GM13976 (cell line): ENCODE measurements at places on chromosomes 13 and 19.

DNA sequence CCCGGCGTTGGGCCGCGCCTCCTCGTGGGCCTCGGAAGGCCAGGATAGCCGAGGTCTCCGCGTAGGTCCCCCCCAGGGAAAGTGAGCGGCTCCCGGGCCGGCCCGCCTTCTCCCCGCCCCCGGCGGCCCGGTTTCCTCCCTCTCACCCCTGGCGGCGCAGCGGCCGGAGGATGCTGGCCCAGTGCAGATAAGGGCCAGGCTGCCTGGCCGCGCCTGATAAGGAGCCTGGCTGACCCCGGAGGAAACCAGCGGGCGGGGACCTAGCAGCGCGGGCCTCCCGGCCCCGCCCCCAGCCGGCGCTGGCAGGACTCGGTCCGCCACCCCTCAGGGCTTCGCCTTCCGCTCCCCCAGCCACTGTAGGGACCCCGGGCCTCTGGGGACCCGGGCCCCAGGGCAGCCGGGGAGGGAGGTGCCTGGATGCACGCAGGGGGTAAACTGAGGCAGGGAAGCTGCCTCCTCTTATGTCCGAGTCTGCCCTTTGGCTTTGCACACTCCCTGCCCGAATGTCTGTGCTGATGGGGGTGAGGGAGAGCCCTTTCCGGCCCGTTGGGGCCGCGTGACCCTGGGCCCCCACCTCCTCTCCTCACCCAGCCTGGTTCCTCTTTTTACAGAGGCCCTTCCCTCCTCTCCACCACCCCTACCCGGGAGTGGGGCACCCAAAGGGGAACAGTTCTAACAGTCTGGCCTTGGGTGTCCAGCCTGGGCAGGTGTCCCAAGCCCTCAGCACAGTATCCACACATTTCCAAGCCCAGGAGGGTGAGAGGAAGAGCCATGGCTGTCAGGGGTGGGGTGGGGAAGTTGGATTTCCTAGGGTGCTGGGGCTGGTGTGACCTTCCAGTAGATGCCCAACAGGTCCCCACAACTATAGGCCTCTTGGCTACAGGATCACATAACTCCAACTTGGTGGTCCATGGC is at the start of gene LYL1:
LYL1 (minus strand) TSS at position 193 of the 915 bp plus-strand sequence. CDS start 1,687 bp downstream, outside the sequence.
- peak; percentile 84 for DNase-seq

DNA sequence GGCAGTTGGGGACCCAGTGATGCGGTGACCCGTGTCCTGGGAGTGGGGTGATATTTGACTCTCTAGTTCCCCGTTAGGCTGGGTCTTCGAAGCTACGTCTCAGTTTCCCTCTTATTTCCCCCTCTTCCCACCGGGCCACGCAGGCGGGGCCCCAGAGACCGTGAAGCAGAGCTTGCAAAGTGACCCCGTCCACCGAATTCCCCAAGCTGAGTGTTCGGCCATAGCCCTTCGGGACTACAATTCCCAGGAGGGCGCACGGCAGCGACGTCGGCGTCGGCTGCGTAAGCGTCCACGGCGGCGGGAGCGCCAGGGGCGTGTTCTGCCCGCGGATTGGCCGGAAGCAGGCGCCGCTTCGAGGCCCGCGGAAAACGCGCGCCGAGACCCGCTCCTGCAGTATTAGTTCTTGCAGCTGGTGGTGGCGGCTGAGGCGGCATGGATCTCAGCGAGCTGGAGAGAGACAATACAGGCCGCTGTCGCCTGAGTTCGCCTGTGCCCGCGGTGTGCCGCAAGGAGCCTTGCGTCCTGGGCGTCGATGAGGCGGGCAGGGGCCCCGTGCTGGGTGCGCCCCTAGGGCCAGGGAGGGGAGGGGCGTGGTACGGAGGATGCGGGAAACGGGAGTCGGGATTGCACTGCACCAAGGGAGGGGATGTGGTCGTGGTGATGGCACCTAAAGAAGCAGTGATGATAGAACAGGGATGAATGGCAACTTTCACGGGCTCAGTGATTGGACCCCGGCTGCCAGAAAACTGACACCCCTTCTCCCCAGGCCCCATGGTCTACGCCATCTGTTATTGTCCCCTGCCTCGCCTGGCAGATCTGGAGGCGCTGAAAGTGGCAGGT is at the start of gene RNASEH2A:
RNASEH2A (plus strand) TSS at position 343 of the 840 bp plus-strand sequence; CDS start at position 433, 90 bp downstream.
- peak; percentile 99 for DNase-seq

DNA sequence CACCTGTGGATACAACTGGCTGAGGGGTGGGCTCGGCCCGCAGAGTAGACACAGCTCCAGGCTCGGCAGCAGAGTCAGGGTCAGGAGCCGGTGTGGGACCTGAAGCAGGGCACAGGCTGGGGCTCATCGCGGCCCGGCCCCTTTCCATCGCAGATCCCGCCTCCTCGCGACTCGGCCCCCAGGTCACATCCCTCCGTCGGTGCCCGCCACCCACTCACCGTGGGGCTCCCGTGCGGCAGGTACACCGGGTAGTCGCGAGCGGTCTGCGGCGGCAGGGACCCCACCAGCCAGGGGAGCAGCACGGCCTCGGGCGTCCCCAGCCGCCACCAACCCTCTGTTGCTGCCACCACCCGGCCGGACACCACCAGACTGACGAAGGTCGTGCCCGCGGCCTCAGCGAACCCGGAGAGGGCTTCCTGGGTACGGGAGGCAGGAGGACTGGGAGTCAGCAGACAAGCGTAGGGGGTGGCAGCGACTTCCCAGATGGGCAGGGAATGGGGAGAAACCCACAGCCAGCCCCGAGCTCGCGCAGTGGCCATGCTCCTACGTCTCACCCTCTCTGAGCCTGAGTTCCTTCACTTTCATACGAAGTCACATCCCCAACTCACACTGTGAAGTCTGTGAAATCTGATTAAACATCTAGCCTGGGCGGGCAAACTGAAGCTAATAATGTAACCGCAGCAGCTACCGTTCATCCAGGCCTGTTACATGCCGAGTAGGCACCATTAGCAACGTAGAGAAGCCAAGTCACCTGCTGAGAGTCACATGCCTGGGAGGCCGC is 3.7 kb downstream of the FUZ start:
- no peak for DNase-seq

- no peak for DNase-seq
Observed at GRCh38 chr13:32527151-32527550, 11.4 kb downstream of the N4BP2L2 start.

GRCh38 chr13:100810481-100810880 is 135.9 kb upstream of the TMTC4 start:
- DNase-seq = no peak

DNA sequence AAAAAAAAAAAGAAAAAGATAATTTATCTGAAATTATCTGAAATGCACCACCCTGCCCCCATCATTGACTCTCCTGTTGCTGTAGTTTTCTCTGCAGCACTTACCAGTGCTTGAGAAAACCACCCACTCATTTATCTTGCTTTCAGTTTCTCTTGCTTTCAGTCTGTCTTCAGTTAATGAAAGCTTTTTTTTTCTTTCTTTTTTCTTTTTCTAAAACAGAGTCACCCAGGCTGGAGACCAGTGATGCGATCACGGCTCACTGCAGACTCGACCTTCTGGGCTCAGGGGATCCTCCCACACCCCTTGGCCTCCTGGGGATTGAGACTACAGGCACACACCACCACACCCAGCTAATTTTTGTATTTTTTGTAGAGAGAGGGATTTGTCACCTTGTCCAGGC is 4.3 kb upstream of the ACP5 start:
- peak; percentile 76 for DNase-seq

DNA sequence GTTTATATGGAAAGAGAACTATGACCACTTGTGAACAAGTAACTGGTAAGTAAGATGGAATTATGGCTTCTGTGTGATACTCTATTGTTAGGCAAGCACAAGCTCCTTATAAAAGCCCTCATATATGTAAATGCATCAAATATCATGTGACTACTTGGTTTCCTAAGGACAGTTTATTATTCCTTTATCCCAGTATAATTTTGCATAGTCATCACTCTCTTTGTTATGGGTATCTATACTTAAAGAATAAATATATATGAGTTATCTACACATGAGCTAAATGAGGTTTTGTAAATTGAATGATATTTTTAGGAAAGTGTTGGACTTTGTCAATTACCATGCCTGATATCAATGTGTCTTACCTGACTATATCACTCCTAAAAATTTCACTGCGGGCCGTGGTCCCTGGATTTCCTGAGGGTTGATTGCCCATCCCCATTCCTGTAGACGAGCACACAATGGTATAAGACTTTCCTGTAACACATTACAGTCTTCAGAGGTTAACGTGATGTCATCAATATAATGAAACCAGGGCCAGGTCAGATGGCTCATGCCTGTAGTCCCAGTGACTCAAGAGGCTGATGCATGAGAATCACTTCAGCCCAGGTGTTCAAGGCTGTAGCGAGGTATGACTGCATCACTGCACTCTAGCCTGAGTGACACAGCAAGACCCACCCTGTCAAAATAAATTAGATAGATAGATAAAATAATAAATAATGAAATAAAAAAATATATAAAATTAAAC is 20.7 kb downstream of the ZNF844 start:
- no peak for DNase-seq

- DNase-seq = no peak
Observed at GRCh38 chr13:76934671-76935070, 13.6 kb upstream of the ACOD1 start.

DNA sequence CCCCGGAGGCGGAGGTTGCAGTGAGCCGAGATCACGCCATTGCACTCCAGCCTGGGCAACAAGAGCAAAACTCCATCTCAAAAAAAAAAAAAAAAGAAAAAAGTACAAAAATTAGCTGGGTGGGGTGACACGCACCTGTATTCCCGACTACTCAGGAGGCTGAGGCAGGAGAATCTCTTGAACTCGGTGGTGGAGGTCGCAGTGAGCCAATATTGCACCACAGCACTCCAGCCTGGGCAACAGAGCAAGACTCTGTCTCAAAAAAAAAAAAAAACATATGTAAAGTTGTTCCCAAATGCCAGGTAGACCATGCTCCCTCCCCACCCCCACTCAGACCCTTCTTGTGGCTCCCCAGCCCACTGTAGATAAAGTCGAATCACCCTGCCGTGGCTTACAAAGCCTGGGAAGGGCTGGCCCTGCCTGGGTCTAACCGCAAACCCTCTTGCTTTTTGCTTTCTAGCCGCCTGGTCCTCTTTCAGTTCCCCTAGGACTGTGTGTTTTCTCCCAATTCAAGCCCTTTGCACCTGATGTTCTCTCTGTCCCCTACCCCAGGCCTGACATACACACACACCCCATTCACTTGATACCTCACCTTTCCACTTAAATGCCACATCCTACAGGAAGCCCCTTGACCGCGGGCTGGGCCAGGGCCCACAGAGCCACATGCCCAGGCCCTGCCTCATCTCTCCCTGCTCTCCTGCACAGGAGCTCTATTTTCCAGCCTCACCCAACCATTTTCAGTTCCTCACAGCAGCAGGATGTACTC is 34.4 kb downstream of the MAP4K1 start:
- DNase-seq = peak; percentile 78

DNA sequence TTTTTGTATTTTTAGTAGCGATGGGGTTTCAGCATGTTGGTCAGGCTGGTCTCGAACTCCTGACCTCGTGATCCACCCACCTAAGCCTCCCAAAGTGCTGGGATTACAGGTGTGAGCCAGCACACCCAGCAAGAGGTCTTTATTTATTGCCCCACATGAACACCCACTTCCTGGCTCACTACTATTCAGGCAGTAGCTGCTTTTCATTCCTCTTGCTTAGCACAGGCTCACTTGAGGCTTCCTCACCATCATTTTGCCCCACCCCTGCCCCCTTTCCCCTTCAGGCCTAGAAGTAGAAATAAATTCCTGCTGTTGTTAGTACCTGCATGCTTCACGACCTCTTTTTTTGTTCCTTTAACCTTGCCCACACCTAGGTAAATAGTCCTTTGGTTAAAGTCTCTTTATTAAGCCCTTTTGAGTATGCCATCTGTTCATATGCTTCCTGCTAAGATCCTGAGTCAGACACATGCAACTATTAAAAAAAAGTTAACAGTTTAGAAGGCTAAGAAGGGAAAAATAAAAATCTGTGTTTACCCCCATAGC is 33.5 kb upstream of the ITM2B start:
- no peak for DNase-seq

DNA sequence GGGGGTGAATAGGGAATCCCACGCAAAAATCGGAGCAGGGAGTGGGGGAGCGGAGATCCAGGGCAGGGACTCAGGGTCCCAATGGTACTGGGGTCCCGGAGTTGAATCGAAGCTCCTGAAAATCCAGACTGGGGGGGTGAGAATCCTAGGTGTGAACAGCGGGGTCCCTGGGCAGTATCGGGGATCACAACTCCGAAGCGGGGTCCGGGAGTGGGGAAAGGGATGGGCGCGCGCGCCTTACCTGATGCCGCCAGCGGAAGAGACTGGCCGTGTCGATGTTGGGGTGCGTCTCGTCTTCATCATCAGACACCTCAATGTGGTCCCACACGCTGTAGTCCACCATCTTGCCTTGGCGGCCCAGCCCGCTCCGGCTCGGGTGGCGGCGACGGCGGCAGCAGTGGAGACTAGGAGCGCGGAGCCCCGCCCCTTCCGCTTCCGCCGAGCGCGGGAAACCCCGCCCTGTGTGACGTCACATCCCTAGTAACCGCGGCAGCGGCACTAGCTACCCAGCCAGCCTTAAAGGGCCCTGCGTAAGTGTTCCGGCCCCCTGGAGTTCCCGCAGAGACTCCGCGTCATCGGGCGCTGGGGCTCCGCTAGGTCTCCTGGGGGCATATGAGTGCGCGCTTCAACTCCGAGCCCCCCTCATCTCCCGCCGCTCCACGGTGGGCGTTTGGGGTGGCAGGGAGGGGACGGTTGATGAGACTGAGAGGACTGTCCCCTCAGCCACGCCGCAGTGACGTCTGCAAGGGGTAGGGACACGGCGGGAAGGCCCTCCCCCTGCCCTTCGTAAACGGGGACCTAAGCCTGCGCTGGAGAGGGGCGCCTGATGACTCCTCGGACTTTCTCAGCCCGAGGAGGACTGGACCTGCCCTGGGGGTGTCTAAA is at the start of gene CDC37:
CDC37 (minus strand) TSS at position 406 of the 885 bp plus-strand sequence; CDS start at position 343, 63 bp downstream.
- DNase-seq = peak; percentile 99

- DNase-seq = no peak
Observed at GRCh38 chr13:29105779-29106178, 285.6 kb downstream of the MTUS2 start.

- DNase-seq = no peak
Observed at GRCh38 chr19:4513248-4513647, 5.0 kb downstream of the PLIN4 start.

DNA sequence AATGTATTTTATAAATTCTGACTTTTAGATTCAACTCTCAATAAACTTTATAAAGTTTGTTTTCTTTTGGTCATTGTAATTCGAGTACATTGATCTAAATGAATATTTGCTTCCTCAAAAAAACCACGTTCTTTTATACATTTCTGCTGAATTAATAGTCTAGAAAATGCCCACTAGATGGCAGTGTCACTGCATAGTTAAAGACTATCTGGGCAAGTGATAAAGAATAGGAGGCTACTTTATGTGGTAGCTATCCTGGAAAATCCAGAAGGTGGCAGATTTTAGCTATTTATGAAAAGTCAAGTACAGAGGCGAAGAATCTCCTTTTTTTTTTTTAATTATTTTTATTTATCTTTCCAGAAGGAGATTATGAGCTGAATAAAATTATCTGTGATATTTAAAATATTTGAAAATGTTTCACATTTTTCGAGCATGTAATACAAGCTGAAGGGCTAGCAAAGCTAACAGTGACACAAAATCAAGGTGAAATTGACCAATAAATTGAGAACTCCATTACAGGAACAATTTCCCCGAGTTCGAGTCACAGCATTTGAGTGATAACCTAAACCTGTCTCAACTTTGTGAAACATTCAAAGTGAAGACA is 221.8 kb downstream of the OLFM4 start:
- peak; percentile 33 for DNase-seq

- DNase-seq = no peak
Observed at GRCh38 chr19:3006075-3006767, 22.9 kb downstream of the TLE2 start.

GRCh38 chr19:33515921-33516320 is 5.7 kb downstream of the PEPD start:
- DNase-seq = no peak
